NCI-H1092 (cell line): ENCODE measurements at places on chromosomes 13 and 19.

- DNase-seq: no peak
Observed at GRCh38 chr13:110536006-110536693, 25.4 kb downstream of the RAB20 start.

DNA sequence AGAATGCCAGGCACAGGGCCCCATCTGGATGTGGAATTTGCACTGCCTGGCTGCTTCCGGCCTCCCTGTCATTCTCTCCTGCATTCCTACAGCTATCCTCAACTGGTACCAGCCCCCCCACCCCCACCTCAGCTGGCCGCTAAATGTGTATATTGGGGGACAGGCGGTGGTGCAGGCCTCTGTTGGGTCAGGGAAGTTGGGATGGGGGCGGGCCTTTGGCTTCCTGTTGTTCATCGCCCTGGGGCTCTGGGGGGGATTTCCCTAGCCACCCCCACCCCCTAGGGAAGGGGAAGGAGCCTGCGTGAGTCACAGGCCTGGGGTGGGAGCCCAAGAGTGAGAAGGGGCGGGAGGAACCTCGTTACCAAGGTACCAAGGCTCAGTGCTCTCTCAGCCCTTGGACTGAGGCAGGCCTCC, 10.6 kb downstream of the POU2F2 start:
- DNase-seq: no peak

- no peak for DNase-seq
Observed at GRCh38 chr19:12000152-12000981, 35.1 kb downstream of the ZNF433 start.

GRCh38 chr19:48103922-48104321, 6.7 kb downstream of the PLA2G4C start:
- DNase-seq: no peak

DNA sequence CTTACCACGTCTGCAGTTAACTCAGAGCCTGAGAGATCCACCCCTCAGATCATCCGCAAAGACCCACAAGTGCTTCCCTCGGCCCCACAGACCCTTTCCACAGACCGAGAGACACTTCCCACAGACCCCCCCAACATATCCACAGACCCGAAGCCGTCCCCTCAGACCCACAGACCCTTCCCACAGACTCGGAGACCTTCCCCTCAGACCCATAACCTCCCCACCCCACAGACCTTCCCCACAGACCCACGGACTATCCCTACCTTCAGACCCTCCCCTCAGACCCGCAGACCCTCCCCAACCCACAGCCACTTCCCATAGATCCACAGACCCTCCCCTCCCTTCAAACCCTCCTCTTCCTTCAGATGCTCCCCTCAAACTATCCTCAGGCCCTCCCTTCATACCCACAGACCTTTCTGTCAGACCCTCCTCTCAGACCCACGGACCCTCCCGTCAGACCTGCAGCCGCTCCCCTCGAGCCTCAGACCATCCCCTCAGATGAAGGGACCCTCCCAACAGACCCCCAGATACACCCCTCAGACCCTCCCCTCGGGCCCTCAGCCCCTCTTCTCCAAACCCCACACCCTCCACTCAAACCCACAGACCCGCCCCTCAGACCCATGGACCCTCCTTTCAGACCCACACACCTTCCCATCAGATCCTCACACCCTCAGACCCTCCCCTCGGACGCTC, 20.1 kb upstream of the TFDP1 start:
- DNase-seq: no peak

DNA sequence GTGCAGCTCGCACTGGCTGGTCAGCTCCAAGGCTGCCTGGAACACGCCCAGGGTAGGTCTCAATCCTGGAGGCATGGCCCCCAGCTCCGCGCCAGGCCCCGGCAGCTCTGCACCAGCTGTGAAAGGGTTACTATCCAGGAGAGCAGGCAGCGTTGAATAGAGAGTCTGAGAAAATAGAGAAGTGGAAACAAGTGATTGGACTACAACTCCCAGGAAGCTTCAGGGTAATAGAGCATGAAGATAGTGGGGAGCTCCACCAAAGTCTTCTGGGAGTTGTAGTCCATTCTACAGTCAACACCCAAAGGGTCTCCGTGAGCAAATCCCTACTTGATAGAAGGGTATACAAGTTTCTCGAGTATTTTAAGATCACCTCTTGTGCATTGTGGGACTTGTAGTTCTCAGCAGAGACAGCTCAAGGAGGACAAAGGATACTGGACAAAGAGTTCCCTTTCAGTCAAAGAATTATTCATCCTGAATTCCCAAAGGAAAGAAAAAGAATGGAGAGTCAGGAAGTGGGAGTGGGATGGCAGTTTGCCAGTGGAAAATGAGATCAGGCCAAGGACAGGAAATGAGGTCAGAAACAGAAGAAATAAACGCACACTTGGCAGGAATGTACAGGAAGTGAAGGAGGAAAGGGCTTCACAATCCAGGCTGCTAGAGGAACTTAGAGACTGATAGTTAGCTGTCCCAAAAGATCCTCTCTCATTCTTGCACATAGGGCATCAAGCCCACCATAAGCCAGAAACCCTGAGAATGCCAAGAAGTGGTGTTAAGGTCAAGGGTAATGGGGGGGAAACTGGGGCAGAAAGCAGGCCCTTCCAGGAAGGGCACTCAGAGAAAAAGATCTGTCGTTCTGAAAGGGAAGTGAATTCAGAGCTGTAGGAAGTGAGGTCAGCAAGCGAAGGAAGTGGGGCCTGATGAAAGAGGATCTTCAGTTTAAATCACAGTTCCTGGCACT, 5.5 kb upstream of the MAMSTR start:
- no peak for DNase-seq

DNA sequence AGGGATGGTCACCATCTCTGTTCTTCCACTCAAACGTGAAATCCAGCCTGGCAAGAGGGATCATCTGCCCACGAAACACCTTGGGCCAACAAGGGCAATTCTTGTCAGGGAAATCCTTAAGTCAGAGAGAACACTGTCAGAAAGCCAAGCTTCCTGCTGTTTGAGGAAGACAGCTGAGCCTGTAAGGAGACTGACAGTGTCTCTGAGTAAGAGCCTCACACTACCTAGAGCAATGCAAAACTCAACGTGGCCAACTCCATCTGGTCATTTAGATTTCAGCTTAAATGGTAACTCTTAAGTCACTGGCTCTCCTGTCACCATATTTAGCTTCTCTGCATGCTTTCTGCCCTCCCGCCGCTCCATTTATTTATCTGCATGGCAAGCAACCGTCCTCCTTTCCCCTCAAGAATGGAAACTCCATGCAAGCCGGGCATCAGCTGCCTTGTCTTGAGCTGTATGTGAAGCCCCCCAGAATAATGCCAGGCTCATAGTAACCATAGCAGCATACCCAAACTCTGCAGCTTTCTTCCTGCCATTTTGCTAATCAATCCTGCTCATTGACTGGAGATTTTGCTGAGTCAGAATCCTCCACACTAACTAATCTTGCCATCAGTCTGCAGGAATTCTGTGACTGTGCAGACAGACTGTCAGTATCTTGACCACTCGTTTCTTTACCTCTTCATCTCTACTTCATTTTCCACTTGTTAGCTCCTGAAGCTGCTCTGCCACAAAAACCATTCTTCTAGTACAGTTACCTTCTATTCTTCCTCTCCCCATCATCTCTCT, 159.8 kb downstream of the IRS2 start:
- no peak for DNase-seq

GRCh38 chr13:39321574-39321973, 281.4 kb downstream of the LHFPL6 start:
- no peak for DNase-seq

- no peak for DNase-seq
Observed at GRCh38 chr19:18418483-18419194, 559 bp upstream of the SSBP4 start.

GRCh38 chr19:54156953-54157352, 2.6 kb downstream of the LENG1 start:
- DNase-seq: no peak

DNA sequence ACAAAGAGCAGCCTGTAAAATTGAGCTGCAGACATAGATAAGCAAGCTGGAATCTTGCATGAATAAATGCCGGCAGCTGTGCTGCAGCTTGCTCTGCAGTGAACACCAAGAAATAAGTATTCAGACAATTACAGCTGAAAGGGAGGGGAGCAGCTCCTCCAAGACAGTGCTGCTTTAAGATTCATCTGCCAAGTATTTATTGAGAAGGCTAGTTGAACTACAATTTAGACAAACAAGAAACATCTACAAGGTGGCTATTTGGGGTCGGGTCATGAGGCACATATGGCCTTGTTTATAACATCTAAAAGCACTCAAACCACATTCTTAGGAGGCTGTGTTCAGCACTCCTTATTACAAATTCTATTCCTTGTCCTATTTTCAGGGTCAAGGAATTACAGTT, 34.9 kb downstream of the ZNF726 start:
- DNase-seq: no peak

DNA sequence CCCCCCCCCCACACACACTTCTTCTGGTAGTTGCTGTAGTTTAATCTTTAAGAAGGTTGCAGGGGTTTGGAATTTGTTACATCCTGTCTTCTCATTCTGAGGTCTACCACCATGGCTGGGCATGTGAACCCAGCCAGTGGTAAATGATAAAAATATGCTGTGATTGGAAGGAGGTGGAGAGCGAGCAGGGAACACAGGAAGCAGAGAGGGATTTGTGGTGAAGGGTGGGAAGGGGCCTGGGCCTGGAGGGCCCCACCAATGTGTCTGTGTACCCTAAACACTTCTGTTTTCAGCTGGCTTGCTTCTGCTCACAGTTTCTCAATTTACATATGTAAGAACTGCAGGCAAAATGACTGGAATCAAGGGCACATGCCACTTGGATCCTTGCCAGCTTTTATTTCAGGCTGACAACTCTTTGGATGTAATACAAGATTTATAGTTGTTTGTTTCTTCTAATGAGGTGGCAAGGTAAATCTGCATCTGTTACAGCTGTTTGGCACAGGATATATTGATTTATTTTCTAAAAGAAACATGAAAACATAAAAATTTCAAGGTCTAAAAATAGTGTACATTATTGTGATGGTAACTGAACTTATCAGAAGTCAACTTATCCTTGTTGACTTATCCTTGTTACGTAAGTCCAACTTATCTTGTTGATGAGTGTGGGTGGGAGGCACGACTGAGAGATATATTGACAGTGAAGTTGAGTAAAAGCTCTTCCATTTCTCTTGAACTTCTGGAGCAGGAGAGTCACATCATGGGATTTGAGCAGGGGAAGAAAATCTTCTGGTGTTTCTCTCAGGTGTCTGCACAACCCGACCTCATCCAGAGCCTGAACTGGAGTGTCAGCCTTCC, 313.2 kb downstream of the SHISA2 start:
- peak; percentile 38 for DNase-seq

- DNase-seq: no peak
Observed at GRCh38 chr13:84609716-84610115, 727.4 kb upstream of the SLITRK1 start.

GRCh38 chr13:30927595-30927994, 4.9 kb upstream of the TEX26 start:
- no peak for DNase-seq

GRCh38 chr13:95921485-95921884, 131.7 kb downstream of the UGGT2 start:
- no peak for DNase-seq

GRCh38 chr19:38216785-38217641, 7.0 kb downstream of the DPF1 start:
- no peak for DNase-seq

DNA sequence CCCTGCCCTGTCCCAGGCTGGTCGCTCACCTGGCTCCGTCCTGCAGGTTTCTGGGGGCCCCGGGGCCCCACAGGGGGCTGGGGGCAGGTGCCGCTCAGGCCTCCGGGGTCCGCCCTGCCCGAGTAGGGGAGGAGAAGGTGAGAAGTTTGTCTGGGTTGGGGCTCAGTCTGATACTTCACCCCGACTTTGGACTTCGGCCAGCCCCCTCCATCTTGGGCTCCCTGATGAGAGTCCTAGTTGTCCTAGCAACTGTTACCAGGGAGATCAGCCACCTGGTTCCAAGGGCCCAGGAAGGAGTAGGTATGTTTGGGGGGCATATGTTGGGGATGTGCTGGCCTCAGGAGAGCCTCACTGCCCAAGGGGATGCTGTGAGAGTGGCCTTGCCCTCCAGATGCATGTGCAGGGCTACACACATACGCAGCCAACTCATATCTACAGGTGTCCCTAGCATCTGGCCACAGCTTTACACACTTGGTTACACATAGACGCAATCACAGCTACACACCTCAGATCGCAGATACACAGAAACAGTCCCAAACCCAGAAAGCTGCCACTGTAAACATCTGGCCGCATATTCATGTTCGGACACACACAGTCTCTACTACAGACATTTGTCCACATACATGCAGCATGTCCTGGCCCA, 3.4 kb downstream of the NUMBL start:
- DNase-seq: no peak

DNA sequence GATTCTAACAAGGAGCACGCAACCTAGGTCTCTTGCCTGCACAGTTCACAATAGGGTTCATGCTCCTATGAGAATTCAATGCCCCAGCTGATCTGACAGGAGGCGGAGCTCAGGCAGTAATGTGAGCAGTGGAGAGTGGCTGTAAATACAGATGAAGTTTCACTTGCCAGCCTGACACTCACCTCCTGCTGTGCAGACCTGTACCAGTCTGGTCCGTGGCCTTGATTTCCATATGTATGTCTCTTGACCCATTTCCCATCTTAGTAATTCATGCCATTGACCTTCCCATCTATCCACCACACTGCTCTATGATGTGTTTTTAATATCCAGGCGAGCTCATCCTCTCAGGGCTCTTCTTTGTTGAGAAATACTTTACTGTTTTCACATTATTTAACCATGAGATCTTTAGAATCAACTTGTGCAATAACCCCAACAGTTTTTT, 95.2 kb downstream of the LRCH1 start:
- no peak for DNase-seq

GRCh38 chr13:110407021-110407420, 99.9 kb downstream of the COL4A2 start:
- no peak for DNase-seq

DNA sequence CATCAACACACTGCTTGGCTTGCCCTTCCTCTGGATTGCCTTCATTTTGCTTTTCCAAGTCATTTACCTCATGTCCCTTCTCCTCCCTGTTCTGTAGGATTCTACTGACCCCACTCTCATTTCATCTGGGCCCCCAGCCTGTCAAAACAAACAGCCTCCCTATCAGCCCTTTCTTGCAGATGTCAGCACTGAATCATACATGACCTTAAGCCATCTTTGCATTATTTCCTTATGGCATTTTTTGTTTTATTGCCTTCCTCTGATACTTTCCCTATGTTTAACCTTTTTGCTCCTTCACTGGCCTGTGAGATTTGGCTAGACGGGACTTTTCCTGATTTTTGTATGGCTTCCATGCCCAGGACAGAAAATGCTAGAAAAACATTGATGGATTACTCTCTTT, 8.7 kb downstream of the LRCH1 start:
- no peak for DNase-seq

DNA sequence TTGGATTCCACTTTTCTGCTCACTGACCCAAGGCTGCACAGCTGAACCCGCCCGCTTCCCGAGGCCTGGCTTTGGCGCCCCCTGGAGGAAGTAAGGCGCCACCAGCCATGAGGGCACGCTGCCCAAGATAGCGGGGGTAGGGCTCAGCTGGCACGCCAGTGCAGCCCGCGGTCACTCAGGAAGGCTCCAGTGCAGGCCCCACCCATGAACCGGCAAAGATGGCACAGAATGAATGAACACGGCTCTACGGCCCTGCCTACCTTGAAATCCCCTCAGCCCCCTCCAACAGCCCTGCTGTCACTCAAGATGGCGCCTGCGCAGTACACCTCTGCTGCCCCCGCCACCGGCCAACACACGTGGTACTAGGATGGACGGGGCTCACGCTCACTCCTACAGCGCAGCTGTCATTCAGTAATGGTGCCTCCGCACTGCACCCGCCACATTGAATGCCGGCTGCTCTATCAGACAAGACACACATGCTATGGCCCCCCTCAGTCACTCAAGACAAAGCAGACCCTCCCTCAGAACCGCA, 3.0 kb downstream of the PEG3 start:
- no peak for DNase-seq

GRCh38 chr13:46053162-46054012, 841 bp upstream of the ZC3H13 start:
- no peak for DNase-seq
